GM23338 (cell line): ENCODE measurements at places on chromosomes 7 and 10. TPM values are rescaled to one million over a fixed set of nuclear protein-coding genes. Genes with fewer than 3 reads are reported as not detected.
A peak's percentile ranks its signal among the peaks of the same experiment; 100 is the strongest.

DNA sequence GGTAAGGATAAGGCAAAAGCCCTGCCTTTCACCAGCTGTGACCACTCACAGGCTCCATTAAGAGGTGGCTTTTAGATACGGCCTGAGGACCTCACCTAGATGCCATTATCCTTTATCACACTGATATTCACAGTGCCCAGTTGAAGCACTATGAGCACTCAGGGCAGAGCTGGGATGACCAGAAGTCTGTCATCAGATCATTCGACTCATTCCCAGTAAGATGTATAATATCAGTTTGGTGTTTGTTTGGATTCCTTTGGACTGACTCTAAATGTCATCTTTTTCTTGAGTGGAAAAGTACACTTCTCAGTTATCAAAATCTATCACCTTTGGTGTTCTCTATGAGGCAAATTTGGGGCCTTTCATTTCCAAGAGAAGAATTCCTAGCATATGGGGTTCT lies 18.7 kb downstream of the CCDC136 start:
- no peak for DNase-seq

DNA sequence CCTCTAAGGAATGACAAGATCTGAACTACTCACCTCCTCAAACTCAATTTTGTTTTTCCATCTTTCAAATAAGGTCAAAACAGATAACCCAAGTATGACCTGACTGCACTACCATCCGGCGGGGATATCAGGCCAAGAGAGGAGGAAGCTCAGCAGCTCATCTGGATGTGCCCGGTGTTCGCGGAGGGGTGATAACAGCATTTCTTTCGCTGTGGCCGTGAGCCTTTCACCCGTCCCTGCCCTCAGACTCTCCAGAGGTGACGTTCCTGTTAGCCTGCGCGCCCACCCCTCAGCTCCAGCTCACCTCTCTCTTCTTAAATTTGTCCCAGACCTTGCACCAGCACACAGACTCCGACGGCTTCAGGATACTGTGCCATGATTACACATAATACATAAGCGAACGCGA lies 526 bp downstream of the ZNF248 start:
- DNase-seq: peak; percentile 5

- peak; percentile 78 for DNase-seq
Measured at GRCh38 chr10:106535304-106535953, 629.1 kb downstream of the SORCS1 start.

DNA sequence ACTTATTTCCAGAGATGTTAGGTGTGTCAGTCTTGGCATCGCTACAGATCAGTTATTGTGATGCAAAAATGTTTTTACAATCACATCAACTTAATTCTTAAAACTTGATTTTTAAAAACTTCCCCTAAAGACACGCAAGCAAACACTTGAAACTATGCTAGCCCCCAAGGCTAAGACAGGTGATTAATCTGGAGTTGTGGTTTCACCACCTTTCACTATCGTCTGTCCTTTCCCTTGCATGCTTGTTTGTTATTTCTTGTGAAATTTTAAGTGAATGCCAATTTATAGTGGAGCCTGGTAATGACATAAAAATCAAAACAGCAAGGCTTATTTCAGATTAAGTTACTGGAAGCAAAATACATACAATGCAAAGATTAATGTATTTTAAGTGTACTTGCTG lies 70.4 kb downstream of the SLC35B4 start:
- no peak for DNase-seq

DNA sequence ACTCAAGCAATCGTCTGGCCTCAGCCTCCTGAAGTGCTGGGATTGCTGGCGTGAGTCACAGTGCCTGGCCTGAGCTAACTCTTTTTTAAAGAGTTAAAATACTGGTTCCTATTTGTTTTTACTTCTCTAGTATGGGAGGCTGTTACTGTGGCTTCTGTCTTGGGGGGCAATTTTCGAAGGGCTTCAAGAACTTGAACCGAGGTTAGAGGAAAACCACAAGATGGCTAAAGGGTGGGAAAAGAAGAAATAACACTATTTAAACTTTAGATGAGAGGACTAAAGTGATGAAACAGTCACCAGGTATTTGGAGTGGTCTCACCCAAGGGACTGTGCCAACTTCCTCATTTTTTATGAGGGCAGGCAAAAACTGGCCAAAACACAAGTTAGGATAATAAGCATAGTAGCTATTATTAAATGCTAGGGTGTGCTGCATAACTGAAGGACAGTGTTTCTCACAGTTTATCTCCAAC lies 17.8 kb downstream of the MET start:
- no peak for DNase-seq

- no peak for DNase-seq
Measured at GRCh38 chr7:90483251-90483650, 13.8 kb downstream of the PTTG1IP2 start.

DNA sequence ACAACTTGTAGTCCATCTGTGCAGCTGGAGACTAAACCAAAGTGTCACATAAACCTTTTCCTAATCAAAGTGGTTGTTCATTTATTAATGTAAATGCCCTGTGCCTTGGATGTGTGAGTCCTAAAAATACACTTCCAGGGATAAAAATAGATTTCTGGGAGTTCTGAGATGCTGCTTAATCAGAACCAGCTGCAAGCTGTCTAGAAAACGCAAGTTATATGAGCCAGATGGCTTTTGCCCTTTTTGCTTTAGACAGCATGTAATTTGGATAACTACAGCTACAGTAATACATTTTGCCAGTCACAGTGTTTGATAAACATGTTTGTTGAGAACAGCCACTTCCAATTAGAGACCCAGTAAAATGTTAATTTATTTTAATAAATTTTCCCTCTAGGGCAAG lies 185.1 kb upstream of the PRPS1L1 start:
- no peak for DNase-seq

DNA sequence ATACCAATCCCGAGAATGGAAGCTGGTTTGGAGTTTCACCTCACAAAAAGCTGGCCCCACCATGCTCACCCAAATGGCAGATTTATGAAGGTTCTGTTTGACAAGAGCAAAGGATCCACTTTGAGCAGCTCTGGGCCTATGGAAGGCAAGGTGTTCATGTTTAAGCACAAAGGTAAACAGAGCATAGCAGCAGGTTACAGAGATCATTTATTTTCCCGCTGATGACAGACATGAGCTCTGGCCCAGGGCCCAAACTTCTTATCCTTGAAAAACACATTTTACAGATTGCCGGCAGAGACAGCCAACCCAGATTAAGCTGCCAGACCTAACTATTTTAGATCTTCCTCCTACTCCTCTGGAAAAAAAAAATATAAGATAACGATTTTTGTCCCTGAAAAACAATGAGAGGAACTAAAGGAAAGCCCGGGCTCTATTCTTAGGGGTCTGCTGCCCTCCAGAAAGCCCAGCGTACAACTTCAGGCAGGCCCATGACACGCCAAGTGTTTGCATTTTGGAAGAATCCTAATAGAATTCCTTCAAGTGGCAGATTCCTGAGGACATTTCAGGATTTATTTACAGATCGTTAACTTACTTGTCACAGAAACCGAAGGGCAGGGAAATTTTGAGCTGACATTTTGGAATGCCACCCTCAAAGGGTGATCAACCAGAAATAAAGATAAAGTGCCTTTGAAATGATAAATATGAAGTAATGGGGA lies 40.0 kb downstream of the SYPL1 start:
- DNase-seq: no peak

GRCh38 chr7:36736899-36737211 lies 12.6 kb upstream of the AOAH start:
- no peak for DNase-seq

GRCh38 chr7:151657173-151657572 lies 137.5 kb upstream of the RHEB start:
- DNase-seq: no peak

DNA sequence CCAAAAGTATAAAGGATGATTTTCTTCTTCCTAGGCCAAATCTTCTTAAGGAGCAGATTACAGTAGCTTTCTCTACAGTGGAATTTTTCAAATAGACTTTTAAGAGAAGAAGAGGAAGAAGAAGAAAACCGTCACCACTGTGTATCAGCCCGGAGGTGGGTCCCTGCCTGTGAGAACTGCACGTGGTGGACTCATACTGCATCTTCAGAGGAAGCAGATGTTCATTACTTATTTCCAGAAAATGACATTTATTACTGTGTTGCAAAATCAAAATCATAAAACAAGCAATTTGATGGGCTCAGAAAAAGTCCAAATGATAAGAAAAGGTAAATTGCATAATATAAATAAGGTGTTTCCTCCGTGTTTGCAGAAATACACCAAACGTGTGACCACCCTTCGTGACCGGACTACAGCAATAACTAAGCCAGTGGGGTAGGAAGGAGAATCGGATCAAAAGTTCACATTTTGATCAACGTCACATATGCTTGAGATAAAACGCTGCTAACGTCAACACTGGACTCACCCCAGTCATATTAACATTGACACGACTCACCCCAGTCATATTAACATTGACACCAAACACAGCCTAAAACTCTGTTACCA lies 179.2 kb downstream of the PTPRN2 start:
- no peak for DNase-seq

GRCh38 chr7:146146831-146147486 lies 30.4 kb downstream of the CNTNAP2 start:
- DNase-seq: no peak

DNA sequence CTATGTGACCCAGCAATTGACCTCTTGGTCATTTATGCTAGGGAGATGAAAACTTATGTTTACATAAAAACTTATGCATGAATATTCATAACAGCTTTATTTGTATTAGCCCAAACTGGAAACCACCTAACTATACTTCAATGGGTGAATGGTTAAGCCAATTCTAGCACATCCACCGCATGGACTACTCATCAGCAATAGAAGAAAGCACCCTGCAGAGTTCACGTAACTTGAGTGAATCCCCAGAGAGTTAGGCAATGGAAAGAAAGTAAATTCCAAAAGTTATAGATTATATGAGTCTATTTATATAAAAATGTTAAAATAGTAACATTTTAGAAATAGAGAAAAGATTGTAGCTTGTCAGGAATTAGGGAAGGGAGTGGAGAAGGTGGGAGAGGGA lies 60.2 kb upstream of the NRG3 start:
- DNase-seq: no peak

LGI1 gene
- total RNA-seq: 0.28 TPM in 1 of 2 replicates, not detected in the other

TMEM225B gene
- total RNA-seq: not detected in 2 replicates
